ENCODE measurements at places on chromosomes 6 and 20.
A peak's percentile ranks its signal among the peaks of the same experiment; 100 is the strongest.

GRCh38 chr6:119303164-119303887 lies 46.2 kb downstream of the MAN1A1 start:
- no peak for DNase-seq

- no peak for DNase-seq
Measured at GRCh38 chr6:24105191-24105590, 20.8 kb upstream of the NRSN1 start.

- no peak for DNase-seq
Measured at GRCh38 chr6:43113431-43114260, 37.5 kb downstream of the PTK7 start.

GRCh38 chr6:3929281-3929798 lies 80.2 kb downstream of the FAM50B start:
- no peak for DNase-seq

GRCh38 chr20:41161886-41162285 lies 24.5 kb downstream of the PLCG1 start:
- no peak for DNase-seq

DNA sequence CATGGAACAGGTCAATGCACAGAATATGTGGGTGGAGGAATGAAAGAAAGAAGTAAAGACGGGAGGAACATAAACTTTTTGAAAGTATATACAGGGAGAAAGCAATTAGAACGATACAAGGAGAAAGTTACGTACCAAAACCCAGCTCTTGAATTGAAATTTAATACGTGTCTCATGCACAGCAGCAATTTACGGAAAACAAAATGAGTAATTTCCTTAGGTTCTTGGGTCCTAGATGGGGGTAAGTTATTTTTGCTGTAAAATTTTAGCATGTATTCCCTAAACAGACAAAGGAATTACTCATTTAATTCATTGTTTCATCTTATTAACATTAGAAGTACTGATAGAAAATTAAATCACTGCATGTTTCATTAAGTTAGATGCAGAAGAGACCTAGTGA lies 75.8 kb downstream of the PDE10A start:
- DNase-seq = no peak

GRCh38 chr6:106084106-106084988 lies 1.8 kb upstream of the PRDM1 start:
- peak; percentile 52 for DNase-seq

DNA sequence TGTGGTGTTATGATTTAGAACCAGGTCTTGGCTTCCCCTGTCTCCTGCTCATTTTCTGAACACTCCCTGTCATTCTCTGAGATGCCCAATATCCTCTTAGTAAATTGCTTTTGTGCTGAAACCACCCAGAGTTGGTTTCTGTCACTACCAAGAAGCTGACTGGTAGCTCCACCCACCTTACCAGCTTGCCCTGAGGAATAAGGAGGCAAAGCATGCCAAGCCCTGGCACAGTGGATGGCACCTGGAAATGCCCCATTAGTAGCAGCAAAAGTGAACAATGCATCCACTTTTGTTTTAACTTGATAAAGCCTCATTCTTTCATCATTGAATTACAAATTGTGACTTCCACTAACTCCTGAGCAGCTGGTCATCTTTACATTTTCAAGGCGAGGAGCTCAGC lies 157.7 kb downstream of the CDC5L start:
- DNase-seq = no peak

- DNase-seq = no peak
Measured at GRCh38 chr20:33673410-33674293, 576 bp downstream of the NECAB3 start.

DNA sequence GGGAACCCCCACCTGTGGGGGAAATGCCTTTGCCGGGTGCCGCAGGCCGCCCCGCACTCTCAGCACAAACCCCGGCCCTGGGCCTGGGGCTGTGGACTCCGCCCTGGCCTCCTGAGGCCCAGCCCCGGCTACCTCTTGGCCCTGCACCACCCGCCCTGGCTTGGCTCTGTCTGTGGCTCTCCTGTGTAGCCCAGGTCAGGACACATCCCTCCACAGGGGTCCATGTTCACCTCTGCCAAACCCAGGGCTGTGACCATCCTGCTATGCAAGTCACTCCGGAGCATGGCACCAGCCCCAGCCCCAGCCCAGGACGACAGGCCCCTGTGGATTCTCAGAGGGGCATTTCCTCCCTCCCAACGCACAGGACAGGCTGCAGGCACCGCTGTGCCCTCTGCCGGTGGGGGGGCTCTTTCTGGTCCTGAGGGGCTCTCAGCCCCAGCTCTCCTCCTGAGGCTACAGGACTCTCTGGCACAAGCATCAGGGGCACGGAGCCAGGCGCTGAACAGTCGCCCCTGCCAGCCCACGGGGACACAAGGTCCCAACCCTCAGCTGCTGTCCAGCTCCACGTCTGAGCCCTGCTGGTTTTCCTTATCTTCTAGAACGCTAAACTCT lies 45.7 kb downstream of the TAF4 start:
- DNase-seq = peak; percentile 31

GRCh38 chr6:214428-214827 lies 77.9 kb upstream of the DUSP22 start:
- DNase-seq = no peak

DNA sequence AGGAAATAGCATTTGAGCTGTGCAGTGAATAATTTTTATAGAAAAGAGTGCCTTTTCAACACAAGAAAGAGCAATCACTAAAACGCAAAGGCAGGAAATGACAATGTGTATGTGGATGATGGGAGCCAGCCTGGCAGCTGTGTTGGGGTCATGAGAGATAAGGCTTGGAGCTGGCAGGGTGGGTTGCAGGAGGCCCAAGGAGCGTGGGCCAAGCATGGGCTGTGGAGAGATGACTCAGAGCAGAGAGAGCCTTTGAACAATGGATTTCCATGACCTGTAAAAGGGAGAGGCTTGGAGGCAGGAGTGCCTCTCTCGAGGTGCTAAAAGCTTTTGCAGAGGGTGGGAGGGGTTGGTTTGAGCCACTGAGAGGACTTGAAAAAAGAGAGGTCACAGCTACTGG lies 6.6 kb upstream of the TBC1D7 start:
- DNase-seq = no peak

- no peak for DNase-seq
Measured at GRCh38 chr6:5331845-5332442, 70.6 kb downstream of the FARS2 start.

- no peak for DNase-seq
Measured at GRCh38 chr6:4180652-4181255, 45.4 kb upstream of the ECI2 start.

GRCh38 chr6:132000296-132000695 lies 49.1 kb upstream of the CCN2 start:
- no peak for DNase-seq

DNA sequence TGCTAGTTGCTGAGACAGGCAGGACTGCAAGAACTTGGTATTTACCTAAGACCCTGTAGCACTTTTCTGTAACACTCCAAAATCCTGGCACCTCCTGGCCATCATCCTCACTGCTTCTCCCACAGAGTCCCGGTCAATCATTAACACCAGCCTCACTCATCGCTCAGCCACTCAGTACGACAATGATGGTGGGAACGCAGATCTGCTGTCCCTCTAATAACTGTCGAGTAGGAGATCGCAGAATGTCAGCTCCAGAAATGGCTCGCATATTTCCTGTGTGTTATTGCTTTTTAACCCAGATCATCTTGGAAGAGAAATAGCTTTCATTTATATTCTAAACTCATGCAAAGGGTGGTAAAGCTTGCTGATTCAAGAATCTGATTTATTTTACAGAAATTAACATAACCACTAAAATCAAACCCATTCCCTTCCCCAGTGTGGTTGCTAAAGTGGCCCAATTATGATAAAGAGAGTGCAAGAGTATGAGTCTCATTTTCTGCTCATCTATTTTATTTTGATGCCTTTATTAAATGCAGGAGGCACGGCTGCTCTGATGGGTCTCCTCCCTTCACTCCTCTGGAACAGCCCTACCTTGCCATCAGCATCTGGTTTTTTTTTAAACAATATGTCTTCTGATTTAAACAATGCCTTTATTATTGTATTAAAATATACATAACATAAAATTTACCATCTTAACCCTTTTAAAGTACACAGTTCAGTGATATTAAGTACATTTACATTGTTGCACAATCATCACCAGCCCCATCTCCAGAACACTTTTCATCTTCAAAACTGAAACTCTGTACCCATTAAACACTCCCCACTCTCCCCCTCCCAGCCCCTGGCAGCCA lies 28.3 kb upstream of the GGTLC1 start:
- no peak for DNase-seq

- no peak for DNase-seq
Measured at GRCh38 chr6:133100865-133101264, 140.3 kb upstream of the EYA4 start.

- no peak for DNase-seq
Measured at GRCh38 chr6:108846628-108847027, 1.6 kb upstream of the ARMC2 start.

DNA sequence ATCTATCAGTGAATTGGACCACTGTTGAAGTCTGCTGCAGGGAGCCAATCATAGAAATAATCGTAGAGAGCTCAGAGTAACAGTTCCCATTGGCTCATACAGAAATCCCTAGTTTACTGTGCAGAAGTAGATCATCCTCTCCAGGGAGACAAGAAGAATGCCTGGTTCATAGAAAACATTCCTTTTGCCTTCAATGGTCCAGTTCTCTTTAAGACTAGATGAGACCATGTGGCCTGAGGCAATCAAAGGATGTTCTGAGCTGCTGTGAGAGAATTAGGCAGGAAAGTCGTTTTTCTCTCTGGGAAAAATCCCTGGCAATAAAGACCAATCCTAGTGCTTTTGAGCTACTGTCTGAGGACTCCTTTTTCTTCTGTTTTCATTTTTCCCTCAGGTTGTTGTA lies 208.4 kb downstream of the CENPW start:
- DNase-seq = no peak

DNA sequence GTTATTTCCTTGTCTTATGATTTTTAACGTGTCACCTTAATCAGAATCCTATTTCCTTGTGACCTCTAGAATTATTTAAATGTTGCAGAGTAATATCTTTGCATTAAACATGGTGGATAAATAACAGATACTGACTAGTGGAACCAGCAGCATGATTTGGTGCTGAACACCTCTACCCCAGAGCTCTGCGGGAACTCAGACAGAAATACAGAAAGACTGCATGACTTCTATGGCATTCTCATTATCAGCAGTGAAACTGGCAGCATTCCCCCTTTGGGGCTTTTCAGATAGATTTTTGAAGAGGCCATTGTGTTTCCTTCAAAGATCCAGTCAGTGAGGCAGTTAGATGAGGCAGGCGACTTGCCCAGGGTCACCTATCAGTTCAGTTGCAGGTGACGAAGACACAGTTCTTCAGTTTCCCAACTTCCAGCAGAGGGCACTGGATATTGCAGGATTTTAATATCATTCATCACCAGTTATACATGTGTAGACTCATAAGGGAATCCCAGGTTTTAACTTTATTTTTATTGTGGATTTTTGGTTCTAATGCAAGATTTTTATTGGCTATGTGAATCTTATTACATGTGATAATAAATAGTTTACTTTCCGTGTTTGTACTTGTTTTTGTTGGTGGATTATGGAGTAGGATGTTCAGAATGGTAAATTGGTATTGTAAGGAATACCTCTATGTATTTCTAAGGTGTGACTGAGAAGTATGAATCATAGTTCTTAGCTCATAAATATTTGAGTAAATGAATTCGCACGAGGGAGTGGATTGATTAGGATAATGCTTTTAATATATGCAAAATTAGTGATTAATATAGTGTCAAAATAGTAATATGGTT lies 81.3 kb downstream of the AFDN start:
- peak; percentile 58 for DNase-seq

DNA sequence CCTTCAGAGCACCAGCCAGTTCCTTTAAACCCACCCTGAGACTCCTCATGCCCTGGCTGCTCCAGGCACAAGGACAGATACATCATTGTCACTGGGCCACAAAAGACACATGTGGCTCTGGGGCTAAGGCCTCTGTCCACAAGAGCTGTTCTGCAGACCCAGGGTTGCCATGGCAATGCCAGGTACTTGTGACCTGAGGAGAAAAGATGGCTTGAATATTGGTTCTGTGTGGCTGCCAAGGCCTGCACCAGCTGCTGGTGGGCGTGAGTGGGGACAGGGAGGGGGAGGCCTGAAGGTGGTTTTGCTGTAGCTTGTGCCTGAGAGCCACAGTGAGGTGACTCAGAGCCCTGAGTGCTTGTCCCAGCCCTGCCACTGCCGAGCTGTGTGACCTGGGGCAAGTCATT lies 31.8 kb downstream of the SAYSD1 start:
- no peak for DNase-seq

DNA sequence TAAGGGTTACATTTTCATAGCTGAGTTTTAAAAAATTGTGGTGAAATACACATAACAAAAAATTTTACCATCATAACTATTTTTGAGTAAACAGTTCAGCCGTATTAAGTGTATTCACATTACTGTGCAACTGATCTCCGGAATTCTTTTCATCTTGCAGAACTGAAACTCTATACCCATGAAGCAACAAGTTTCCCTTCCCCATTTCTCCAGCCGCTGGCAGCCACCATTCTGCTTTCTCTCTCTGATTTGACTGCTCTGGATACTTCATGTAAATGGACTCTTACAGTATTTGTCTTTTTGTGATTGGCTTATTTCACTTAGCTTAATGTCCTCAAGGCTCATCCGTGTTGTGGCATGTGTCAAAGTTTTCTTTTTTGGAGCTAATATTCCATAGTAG lies 341.6 kb downstream of the QKI start:
- peak; percentile 35 for DNase-seq

GRCh38 chr6:72621291-72622093 lies at the start of gene KCNQ5:
Gene KCNQ5, plus strand, starts transcription at chr6:72622064.
- DNase-seq = peak; percentile 28

- DNase-seq = no peak
Measured at GRCh38 chr6:73400656-73401055, 6.0 kb downstream of the DDX43 start.

DNA sequence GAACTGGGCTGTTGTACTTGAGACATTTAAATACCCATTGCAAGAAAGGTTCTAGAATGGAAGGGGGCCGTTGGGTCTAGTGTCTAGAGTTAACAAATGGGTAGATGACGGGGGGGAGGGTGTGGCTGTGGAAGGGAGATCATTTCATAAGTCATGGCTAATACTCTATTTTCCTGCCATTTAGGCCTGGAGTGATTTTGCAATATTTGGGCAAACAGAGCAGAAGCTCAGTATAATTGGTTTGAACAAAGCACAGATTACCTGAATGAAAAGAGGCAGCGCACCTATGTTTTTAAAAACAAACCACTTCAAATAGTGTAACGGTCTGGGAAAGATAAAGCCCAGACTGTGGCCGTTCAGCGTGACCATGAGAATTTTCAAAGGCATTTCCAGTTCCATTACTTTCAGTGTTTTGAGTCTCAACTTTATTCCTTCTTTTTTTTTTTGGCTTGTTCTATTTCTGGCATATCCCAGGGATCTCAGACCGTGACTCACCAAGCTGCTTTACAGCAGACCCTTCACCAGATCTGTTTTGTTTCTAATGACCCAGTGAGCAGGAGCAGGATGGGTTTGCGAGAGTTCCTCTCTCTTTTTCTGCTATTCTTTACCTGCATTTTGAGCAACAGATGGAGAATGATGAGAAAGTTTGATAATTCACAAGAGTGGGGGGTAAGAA lies 73.7 kb downstream of the LYRM2 start:
- no peak for DNase-seq

- DNase-seq = no peak
Measured at GRCh38 chr6:81562169-81562568, 190.3 kb downstream of the TENT5A start.
